ENCODE measurements at places on chromosomes 3 and 15.

DNA sequence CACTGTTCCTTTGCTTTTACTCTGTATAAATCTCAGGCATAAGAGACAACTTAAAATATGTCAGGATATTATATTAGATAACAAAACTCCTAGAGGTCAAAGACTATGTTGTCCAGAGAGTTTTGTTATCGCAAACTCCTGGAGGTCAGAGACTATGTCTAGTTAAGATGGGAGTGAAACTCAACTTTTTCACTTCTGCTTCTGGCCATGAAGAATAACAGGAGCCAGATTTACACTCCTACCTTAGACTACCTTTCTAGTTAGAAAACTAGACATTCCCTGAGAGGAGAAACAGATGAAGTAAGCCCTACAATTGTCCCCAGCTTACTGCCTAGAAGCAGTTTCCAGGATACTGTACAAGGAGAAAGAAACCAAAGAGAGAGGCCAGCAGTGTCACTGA is 255.4 kb upstream of the UBE2E1 start:
- DNase-seq: no peak

- DNase-seq: no peak
These were observed 954.2 kb upstream of the SEMA6D start for GRCh38 chr15:46763091-46763490.

DNA sequence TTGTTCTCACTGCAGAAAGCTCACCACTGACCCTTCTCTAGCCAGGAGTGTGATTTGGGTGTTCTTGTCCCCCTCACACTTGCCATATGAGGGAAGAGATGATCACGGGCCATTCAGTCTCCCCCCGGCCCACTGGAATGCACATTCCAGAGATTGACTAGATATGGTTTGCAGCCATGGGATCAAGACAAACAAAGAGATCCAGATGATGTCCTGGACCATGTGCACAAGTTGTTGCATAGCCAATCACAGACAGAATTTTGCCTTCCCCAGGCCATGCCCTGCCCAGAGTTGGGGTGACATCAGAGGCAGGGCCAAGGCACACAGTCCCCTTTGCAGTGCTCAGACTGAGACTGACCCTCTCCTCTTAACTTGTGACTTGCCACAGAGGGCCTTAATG is 14.8 kb downstream of the MUC13 start:
- no peak for DNase-seq

- DNase-seq: peak; percentile 67
These were observed 19.7 kb downstream of the ITGA11 start for GRCh38 chr15:68412218-68412617.

DNA sequence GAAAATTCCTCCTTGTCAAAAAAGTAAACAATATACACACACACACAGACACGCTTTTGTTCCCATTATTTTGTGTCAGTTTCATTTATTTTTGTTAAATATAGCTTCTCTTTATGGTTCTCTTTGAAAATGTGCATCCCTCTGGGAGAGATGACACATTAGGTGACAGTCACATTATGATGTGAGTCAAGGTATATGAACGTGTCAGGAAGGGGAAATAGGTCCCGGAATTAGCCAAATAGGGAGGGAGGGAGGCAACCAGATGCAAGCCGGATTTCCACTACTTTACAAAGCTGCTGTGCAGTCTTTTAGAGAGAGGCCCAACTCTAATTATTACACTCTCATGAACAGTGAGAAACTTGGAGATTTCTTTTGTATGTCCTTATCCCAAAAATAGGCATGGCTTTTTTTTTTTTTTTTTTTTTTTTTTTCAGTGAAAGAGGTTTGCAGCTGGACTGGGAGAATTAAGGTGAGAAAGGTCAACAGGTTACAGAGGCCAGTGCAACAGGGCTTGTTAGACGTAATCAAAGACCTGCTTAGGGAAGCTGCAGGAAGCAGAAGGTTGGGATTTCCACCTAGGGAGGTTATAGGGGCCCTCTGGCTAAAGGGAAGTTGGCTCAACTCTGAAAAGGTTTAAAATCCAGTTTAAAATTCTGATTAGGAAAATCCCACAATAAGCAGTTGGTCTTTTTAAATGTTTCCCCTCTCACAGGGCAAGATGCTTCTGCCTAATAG is 240.5 kb upstream of the UBE2E1 start:
- DNase-seq: no peak

- DNase-seq: no peak
These were observed 9.6 kb downstream of the ARHGEF3 start for GRCh38 chr3:56792193-56792592.

DNA sequence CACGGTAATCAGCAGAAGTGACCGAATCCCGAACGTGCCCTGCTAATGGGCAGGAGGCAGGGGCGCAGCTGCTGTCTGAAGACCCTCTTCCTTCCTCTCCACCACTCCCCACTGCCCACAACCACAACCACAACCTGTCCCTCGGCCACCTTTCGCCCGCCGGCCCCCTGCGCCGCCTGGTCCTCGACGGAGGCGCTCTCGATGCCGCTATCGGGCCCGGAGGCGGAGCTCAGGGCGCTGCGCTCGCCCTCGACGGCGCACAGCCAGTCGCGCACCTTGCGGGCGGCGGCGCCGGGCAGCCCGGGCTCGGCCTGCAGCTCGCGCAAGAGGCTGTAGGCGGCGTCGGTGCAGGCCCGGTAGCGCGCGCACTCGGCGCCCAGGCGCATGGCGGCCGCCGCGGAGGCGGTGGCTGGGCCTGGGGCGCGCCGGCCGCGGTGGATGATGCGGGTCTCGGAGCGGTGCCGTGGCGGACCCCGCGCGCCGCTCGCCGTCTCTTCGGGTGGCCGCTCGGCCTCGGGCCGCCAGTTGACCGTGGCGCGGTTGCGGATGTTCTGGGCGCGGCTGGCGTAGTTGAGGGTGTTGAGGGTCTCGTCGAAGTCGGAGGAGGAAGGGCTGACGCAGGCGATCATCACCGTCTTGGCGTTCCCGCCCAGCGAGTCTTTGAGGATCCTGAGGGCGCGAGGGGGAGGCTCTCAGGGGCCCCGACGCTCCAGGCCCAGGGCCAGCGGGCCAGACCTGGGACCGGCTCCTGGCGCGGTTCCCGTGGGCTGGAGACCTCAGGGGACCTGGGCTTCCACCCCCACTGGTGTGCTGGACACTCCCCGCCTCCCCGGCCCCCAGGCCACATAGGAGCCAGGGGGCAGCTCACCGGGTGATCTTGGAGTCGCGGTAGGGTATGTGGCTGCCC is 6.9 kb downstream of the KIF7 start:
- peak; percentile 58 for DNase-seq

GRCh38 chr3:129651435-129652202 is 45.1 kb upstream of the PLXND1 start:
- DNase-seq: no peak

DNA sequence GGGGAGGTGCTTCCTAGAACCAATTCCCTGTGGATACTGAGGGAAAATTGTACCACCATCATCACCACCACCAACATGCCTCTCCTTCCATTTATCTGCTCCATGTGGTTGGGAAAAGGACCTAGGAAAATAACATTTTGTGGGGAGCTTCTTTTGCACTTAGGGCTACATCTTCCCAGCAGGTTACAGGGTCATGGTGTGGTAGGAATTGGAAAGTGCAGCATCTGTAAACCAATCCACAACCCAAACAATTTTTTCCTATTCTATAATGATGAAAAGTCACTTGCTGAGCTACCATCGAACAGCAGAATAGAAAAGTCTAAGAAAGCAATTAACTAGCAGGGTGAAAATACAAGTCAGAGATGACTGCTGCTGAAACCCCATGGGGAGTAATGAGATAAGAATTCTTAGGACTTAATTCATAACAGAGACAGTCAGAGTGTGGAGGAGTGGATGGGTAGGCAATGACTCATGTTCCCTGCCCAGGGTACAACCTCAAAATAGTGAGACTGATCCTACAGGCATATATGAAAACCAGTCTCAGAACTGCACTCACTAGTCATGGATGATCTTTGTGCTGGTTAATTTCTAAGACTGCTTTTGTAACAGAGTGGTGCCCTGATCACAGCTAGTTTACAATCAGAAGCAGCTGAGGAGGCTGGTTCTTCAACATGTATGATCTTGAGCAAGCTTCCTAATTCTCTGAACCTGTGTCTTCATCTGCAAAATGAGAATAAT is 38.1 kb upstream of the LEKR1 start:
- no peak for DNase-seq

DNA sequence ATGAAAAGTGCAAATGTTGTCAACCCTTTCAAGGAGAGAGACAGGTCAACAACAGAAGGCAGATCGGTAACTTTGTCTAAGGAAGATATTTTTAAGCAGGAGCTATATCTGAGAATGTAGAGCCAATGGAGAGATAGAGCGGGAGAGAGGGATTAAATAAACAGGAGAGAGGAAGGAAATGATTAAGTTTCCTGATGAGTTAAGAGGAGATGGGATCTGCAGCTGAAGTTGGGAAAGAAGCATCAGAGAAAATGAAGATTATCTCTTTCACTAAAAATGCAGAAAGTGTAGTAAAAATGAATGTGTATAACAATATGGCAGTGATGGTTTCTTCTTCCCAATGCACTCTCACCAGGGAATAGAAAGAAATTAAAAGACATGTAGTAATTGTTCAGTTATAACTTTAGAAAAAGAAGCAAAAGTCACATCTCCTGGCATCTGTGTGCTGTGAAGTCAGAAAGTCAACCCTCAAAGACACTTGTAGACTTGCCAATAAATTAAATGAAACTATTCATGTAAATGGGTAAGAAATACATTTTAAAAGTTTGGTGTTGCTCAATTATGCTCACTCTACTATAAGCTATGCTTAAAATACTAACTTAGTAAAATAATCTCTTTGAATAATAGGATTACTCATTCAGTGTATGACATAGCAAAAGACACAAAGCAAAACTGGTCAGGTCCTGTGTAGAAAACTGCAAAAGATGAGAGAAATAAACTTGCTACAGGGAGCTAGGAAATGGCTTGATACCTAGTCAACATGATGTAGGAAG is 264.6 kb downstream of the ZIC4 start:
- no peak for DNase-seq

- peak; percentile 67 for DNase-seq
These were observed 226.8 kb upstream of the BHLHE40 start for GRCh38 chr3:4752201-4753072.

DNA sequence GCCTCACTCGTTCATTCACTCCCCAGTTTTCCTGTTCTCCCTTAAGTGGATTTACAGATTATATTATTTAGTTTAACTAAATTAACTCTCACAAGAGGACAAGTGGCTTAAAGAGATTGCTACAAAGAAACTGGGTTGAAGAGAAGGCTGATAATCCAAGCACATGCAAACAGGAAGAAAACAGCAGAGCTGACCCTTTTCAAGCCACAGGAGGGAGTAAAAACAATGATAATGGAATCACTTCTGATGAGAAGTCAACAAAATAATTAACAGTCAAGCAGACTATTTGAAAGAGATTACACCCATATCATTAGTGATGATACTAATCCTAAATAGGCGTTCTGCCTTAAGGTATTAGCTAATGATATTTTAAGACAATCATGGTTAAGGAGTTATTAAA is 31.7 kb downstream of the BOC start:
- DNase-seq: no peak

DNA sequence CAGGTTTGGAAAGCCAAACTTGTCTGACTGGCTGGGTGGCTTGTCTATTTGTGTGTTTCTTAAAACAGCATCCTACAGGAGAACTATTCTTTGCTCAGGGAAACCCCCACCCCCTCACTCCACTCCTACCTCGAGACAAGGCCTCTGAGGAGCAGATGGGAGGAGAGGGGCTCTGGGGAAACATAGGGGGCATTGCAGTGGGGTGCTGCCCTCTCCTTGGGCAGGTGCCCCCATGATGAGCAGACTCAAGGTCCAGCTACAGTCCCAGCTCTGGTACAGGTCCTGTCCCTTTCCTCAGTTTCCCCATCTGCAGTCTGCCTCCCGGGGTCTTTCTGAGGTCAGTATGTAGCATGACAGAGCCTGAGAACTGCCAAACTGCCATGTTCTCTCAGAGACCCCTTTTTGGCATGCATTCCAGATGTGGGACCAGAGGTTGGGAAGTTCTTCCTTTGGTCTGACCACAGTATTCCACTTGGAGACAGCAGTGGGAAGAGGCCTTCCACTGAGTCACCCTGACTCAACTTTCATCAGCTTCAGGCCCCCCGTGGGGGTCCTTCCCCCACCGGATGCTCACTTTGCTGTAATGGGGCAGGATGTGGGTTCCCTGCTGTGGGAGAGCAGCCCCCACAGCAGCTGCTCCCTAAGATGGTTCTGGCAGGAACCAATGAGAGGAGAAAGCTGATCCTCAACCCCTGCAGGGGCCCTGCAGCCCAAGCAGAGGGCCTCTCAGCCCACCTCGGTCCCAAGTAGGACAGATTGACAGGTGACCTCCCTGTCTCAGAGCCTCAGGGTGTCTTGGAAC is 32.3 kb upstream of the CYP11A1 start:
- DNase-seq: no peak

DNA sequence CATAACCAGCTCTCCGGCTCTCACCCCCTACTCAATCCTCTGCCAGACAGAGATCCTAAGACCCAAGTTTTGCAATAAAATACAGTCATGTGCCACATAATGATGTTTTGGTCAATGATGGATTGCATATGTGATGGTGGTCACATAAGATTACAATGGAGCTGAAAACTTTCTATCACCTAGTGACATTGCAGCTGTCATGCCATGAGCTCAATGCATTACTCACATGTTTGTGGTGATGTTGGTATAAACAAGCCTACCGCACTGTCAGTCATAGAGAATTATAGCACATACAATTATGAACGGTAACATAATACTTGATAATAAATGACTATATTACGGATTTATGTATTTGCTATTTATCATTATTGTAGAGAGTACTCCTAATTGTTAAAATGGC is 26.9 kb upstream of the SAMMSON start:
- DNase-seq: no peak

DNA sequence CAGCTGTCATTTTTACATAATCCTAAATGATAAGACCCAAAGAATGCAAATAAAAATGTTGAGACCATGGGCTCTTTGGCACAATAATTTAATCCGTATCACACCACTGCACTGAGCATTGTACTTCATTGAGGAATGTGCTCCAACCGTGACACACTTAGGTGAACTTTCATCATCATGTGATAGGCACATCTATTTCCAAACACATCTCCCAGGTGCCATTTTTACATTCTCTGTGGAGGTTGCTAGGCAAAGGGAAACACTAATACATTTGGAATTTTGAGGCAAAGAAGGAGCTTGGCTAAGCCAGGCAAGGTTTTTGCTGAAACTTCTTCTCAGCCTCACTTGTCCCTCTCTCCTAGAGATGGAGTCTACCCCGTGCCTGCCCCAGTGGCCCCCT is 68.7 kb downstream of the LRTM1 start:
- no peak for DNase-seq
